Pulmonary artery endothelial cell (primary cell): ENCODE measurements at places on chromosomes 1 and 21.
A peak's percentile ranks its signal among the peaks of the same experiment; 100 is the strongest.

DNA sequence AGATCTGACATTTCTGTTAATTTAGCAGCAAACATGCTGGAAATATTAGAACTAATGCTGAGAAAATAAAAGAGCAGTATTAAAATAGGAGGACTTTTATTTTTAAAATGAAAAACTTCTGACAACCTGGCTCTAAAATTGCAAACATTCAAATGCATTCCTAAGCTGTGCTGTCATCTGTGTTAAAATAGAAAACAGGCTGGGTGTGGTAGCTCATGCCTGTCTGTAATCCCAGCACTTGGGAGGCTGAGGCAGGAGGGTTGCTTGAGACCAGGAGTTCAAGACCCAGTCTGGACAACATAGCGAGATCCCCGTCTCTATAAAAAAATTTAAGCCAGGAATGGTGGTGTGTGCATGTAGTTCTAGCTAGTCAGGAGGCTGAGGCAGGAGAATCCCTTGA lies 44.6 kb downstream of the MIGA1 start:
- no peak for DNase-seq

- DNase-seq = no peak
Observed at GRCh38 chr21:18253799-18254198, 9.2 kb downstream of the CHODL start.

DNA sequence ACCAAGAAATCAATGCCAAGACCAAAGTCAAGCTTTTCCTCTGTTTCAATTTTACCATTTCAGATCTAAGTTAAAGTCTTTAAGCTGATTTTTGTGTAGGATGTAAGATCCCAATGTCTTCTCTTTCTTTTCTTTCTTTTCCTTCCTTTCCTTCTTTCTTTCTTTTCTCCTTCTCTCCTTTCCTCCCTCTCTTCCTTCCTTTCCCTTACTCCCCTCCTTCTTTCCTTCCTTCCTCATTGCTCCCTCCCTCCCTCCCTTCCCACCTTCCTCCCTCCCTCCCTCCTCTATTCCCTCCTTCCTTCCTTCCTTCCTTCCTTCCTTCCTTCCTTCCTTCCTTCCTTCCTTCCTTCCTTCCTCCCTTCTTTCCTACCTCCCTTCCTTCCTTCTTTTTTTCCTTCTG lies 197.5 kb downstream of the KCNT2 start:
- DNase-seq = no peak

DNA sequence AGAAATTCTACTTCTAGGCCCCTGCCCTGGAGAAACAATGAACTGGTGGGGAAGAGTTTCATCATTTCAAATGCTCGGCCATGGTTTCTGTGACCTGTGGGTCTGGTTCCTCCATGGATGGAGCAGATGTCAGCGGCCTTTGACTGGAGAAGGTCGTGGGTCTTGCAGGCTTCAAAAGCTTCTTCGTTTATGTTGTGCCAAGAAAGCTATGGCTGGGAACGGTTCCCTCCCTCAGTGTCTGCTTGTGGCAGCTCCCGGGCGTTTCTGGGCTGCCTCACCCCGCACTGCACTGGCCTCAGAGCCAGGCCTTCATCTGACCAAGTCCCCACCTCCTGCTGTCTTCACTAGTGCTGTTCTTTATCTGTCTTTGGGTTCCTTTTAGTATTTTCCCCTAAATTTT lies 46.4 kb upstream of the POFUT2 start:
- DNase-seq = no peak

- no peak for DNase-seq
Observed at GRCh38 chr1:59971464-59971911, 44.9 kb upstream of the CYP2J2 start.

- DNase-seq = no peak
Observed at GRCh38 chr1:202807451-202807925, 733 bp downstream of the KDM5B start.

DNA sequence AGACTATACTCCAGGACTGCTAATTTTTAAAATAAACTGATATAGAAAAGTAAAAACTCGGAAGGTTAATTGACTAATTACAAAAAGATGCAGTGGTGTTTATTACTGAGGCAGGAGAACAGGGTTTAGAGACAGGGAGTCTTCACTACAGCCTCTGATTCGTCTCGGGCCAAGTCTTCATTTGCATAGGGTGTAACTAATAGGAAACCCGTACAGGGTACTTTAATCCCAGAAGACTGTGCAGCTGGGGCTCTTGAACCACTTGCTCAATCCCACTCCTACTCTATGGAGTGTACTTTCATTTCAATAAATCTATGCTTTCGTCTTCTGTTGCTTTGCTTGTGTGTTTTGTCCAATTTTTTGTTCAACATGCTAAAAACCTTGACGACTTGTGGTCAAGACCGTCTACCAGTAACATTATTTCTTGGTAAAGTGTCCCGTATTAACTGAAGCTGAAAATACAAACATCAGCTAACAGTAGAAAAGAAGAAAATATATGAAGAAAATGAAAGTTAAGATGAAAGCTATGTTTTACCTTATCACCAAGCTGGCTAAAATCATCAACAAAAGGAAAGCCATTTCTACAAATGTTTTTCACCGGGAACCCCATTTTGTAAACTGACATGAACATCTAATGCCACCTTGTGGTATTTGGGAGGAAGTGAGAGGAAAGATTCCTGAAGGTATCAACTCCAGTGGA lies 8.0 kb downstream of the SDHB start:
- peak; percentile 39 for DNase-seq

DNA sequence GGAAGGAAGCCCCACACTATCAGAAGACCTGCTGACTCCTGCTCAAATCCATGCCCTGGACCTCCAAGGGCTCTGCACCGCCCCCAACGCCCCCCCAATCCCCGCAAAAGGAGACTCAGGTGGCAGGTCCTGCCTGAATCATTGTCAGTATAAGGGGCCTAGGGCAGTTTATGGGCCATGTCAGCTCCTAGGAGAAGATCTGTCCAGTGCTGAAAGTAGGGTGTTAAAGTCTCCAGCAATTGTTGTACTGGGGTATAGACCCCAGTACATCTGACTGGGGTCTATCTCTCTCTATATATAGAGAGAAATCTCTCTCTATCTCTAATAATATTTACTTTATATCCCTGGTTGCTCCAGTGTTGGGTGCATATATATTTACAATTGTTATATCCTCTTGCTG lies 12.1 kb upstream of the OLIG2 start:
- DNase-seq = no peak

GRCh38 chr1:56068908-56069307 lies 510.5 kb downstream of the PLPP3 start:
- no peak for DNase-seq

DNA sequence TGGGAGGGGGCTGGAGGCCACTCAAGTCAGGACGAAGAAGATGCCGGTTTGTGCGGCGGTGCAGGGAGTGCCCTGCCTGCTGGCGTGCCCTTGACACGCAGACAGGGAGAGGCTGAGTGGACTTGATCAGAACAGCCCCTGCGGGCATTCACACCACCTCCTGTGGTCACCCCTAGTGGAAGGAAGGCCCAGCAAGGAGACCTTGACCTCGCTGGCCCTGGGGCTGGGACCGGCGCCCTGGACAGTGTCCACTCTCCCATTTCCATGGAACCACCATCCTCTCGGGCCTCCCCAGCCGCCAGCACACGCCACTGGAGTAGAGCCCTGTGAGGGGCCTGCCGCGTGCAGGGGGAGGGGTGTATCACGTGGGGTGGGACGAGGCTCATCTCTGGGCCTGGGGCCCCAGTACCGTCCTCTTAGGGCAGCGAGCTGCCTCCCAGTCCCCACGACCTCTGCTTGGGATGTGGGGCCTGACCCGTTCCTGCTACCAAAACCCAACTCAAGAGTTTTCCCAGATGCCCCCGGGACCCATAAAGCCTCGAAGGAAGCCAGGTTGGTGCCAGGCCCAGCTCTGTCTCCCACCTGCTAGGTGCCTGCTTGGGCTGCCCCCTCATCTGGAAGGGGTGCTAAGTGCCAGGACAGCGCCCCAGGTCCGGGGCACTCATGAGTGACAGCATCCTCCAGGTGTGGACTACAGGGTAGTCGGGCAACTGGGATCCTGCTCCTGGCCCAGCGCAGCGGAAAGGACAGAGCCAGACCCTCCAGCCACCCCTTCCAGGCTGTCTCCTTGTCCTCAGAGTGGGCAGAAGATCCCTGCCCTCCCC lies 62.8 kb downstream of the SLX9 start:
- DNase-seq = no peak

DNA sequence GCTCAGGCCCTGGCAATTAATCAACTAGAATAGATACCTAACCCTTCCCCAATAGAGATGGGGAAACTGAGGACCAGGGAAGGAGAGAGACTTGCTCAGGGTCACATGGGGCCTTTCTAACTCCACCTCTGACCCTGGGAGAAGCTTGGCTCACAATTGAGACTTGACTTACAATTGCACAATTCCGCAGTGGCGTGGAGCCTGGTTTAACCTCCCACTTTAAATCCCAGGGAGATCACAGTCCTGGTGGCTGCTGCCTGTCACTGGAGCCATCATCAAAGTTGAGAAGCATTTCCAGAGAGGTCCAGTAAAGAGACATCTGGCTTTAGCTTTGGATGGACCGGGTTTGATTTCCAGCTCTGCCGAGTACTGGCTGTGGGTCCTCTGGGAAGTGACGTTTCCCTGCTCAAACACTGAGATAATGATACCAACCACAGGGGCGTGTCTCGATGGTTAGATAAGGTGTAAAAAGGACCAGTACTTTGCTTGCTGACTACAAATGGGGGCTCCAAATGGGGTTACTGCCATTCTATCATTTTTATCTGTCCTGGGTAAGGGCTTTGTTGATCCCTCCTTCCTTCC lies 39.3 kb downstream of the TRIM62 start:
- no peak for DNase-seq

DNA sequence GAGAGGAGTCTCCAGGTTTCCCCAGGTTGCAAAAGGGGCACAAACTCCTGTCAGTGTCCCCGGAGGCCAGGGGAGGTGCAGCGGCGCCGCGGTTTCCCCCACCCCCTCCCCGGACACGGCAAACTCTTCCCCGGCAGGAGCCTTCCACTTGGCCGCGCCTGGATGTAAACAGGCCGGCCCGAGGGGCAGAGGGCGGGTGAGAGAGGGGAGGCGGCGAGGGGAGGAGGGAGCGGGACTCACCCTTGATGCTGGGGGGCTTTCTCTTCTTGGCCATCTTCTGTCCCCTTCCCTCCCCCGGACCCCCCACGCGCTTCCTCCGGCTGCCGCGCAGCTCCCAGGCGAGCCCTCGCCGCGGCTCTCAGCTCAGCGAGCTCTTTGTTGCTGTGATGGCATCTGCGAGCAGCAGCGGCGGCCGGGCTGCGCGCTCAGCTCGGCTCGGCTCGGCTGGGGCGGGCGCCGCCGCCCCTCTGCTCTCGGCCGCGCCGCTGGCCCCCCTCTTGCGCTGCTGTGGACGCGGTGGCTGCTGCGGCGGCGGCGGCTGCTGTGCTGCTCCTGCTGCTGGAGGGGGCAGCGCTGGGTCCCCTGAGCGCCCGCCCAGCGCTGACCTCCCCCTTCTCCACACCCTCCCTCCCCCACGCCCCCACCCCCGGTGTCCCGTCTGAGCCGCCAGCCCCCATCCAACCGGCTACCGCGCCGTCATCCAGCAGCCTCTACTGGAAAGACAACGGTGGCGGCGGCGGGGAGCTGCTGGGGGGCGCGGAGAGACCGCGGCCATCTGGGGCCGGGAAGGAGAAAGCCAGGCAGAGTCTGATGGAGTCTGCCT lies 4.9 kb upstream of the SLC44A5 start:
- no peak for DNase-seq

- DNase-seq = no peak
Observed at GRCh38 chr1:18734461-18735223, 104.0 kb downstream of the PAX7 start.

GRCh38 chr21:31442339-31442738 lies 98.3 kb upstream of the TIAM1 start:
- no peak for DNase-seq

GRCh38 chr1:112983537-112984131 lies 27.6 kb upstream of the SLC16A1 start:
- no peak for DNase-seq

DNA sequence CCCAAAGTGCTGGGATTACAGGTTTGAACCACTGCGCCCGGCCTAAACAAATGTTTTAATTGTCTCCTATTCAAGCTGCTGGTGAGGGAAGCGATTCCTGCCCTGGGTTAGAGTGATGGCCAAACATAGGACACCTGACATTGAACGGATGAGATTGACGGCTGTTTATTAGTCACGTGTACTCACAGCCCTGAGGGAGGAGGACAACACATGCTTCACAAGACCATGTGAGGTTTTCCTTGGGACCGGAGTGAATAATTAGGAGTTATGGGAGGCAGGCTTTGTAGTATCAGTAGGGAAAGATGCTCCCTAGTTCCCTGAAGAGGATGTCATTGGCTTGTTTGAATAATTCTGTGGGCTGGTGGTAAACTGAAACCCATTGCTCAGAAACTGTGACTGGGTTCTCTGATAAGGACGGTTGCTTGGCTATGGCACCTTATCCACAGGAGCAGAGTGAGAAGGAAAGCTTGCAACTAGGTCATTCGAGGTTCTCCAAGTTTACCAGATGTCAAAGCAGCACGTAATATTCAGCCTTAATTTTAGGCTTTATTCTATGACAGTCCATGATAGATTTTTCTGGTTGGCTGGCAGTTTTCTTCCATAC lies 245.8 kb downstream of the PLA2G4A start:
- DNase-seq = no peak

- no peak for DNase-seq
Observed at GRCh38 chr1:187938092-187938491, 1109.3 kb downstream of the PLA2G4A start.

DNA sequence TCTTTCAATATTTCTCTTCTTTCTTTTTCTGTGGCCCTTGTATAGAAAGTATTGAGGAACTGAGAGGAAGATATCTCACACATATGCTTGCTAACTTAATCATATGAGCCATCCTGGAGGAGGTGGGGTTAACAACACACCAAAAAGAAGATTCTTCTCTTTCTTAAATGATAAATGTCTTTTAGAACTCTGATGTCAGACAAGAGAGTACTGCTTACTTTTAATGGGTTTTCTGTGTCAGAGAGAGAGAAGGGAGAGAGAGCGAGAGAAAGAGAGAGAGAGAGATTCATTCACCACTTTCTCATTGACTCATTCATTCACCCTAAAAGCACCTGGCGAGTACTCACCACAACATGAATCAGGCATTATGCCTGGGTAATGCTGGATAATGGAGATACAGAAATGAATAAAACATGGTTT lies 250.3 kb upstream of the SGIP1 start:
- no peak for DNase-seq

DNA sequence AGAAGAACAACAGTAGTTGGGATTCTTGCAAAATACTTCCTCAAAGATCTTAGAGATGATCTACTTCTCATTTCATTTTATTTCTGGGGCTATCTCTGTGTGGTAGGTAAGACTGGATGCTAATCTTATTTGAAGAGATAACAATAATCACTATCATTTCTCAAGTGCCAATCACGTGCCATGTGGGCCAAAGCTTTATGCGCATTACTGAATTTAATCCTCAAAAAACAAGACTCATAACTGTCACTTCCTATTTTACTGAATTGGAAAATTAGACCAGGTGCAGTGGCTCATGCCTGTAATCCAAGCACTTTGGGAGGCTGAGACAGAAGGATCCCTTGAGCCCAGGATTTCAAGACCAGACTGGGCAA lies 121.7 kb downstream of the KCNN3 start:
- DNase-seq = no peak
